ENCODE measurements at places on chromosomes 13 and 19. TPM values are rescaled to one million over a fixed set of nuclear protein-coding genes. Genes with fewer than 3 reads are reported as not detected.

MYO9B gene
- total RNA-seq, result 77.1 TPM

ZNF546 gene
- 2.7 TPM for total RNA-seq

ZNF625 gene
- 2.8 TPM for total RNA-seq

CILP2 gene
- 0.63 TPM for total RNA-seq

CCDC8 gene
- 14.8 TPM for total RNA-seq

ZNF628 gene
- total RNA-seq, result 19.0 TPM

FUT6 gene
- total RNA-seq, result not detected

All from mesangial cell (primary cell).